ENCODE measurements at places on chromosomes 2 and 18.

- DNase-seq, result no peak
These were observed 278.2 kb upstream of the NCKAP5 start for GRCh38 chr2:133846476-133846875.

GRCh38 chr18:56545464-56545863 lies 92.9 kb downstream of the TXNL1 start:
- DNase-seq, result no peak

- DNase-seq, result no peak
These were observed 67.5 kb downstream of the PDE1A start for GRCh38 chr2:182359027-182359989.

- DNase-seq, result no peak
These were observed 18.1 kb downstream of the CYP1B1 start for GRCh38 chr2:38057651-38058410.

GRCh38 chr2:98561902-98562695 lies 46.2 kb downstream of the COA5 start:
- DNase-seq, result no peak

DNA sequence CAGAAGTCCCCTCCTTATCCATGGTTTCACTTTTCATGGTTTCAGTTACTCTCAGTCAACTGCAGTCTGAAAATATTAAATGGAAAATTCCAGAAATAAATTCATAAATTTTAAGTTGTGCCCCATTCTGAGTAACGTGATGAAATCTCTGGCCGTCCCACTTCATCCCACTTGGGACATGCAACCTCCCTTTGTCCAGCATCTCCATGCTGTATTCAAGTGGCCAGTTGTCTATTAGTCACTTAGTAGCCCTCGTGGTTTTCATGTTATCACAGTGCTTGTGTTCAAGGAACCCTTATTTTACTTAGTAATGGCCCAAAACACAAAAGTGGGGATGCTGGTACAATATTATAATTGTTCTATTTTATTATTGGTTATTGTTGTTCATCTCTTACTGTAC lies 18.0 kb upstream of the DAPL1 start:
- no peak for DNase-seq

- DNase-seq, result no peak
These were observed 599.1 kb downstream of the SLC4A3 start for GRCh38 chr2:220226546-220226945.

GRCh38 chr2:209556354-209556961 lies 132.6 kb downstream of the MAP2 start:
- DNase-seq, result no peak

GRCh38 chr2:1727101-1727771 lies 17.1 kb downstream of the PXDN start:
- no peak for DNase-seq

DNA sequence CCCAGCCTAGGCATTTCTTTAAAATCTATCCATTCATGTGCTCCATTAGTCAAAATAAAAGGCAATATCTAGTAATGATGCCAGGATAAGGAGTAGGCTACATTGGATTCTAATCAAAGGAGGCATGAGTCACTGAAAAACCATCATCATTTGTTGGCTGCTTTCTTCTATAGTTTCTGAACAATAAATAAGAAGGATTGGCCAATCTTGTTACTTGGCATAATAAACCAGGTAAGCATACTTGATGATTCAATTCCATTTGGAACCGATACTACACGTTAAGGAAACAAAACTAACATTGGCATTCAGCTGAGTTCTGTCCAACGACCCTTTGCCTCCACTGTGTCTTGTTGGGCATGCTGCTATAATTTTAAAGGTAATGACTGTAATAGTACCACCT lies 27.2 kb downstream of the ATP8B1 start:
- DNase-seq, result no peak

- DNase-seq, result no peak
These were observed 26.4 kb downstream of the CENPO start for GRCh38 chr2:24819442-24820174.

DNA sequence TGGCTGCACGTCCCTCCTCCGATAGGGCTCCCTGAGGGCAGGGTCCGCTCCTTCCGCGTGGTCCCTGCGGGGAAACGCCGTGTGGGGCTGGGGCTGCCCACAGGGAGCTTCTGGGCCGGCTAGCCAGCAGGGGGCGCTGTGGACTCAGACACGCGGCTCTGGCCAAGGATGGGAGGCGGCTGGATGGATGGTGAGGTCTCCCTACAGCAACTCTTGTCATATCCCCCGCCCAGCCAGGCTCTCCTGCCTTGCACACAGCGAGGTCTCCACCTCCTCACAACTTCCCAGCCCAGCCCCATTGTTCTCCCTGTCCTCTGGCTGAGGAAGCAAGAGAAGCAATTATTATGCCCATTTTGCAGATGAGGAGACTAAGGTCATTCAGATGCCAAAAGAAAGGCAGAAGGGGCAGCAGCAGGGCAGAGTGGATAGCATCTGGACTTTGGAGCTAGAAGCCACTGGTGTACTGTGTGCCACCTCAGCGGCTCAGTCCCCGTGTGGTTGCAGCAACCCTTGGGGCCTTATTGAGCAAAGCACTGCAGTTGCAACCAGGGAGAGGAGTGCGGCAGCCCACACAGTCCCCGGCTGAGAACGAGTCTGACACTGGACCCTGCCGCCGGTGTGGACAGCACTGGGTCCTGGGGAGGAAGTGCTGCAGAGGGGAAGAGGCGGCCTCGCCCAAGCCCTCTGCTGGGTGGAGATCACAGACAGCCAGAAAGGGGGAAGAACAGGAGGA lies 99.0 kb downstream of the ZFP36L2 start:
- no peak for DNase-seq

DNA sequence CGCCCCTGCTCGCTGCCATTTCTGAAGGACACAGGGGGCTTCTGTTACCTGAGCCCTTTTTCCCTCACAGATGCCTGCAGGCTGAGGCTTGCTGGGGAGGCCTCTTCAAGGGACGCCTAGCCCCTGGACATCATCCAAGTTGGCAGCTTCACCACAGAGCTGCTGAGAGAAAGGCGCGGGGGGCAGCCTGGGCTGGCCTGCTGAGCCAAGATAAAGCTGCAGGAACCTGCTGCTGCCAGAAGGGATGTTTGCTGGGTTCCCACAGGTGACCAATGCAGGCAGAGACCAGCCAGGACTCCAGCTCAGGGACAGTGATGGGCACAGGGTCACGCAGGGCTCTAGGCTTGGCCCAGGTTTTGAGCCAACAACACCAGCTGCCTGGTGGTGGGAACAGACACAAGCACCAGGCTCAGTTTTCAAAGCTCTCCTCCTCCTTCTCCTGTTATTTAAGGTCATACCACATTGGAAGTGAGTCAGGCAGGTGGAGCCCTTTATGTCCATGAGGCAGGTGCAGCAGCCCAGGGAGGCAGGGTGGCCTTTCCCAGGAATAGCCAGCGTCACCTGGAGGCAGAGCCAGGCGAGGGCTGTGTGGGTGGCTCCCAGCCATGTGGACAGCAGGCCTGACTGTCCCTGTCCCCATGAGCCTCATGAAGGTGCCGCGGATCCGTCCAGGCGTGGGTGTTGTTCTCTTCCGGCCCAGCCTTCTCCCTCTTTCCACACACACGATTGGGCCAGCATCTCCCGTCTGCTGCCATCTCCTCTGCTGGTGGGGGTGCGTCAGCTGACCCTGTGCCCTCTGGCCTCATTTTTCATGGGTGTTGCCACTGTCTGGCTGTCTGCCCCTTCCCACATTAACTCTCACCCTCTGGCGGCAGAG lies 515.5 kb upstream of the MYT1L start:
- no peak for DNase-seq

- no peak for DNase-seq
These were observed 840.3 kb upstream of the ZEB2 start for GRCh38 chr2:145360129-145360790.

Data from D721Med (cell line).